ENCODE measurements at places on chromosomes 6 and 20.

DNA sequence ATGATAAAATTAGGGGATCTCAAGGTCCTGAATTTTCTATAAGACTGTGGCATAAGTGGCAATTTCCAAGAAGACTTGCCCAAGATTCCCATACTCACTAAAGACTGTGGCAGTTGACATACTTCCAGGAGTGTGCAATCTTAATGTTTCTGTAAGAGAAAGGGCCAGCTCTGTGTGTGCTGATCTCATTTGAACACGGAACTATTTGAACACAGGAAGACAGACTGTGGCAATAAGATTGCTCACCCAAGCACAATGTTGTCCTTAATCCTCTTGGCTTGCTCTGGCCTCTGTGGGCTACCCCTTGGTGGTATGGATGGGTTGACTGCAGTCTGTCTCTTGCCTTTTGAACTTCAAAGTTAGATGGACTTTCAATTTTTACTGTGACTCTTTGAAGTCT lies 151.4 kb downstream of the PHF3 start:
- no peak for DNase-seq

GRCh38 chr6:12024699-12025434 lies 12.8 kb downstream of the HIVEP1 start:
- DNase-seq: no peak

- DNase-seq: no peak
These were observed 8.0 kb downstream of the LAMA5 start for GRCh38 chr20:62359043-62359490.

DNA sequence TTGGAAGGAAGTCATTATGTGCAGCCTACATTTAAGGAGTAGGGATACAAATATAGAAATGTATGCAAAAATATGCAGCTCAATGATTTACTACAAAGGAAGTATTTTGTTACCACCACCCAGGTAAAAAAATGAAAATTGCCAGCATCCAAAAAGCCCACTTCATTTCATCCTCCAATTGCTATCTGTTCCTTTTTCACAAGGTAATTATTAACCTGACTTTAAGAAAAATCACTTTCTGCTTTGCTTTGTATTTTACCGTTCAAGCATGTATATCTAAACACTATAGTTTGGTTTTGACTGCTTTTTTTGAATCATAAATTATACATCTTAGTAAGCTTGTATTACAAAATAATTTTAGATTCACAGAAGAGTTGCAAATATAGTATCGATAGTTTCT lies 768.5 kb upstream of the GJE1 start:
- no peak for DNase-seq

DNA sequence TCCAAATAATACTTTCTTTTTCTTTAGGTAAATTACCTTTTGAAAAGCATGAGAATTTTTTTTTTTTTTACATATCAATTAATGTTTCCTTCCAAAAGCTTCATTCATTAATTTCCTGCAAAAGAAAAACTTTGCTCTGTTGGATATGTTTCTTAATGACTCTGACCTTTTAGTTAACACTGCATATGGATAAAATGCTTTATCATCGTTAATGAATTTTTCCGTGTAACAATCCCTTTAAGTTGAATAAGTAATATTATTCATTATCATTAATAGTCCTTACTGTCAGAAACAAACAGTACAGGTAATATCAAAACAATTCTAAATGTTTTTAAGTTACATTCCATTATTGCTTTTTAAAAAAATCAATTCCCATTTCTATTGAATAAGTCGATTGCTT lies 345.1 kb downstream of the SAMD5 start:
- DNase-seq: no peak

DNA sequence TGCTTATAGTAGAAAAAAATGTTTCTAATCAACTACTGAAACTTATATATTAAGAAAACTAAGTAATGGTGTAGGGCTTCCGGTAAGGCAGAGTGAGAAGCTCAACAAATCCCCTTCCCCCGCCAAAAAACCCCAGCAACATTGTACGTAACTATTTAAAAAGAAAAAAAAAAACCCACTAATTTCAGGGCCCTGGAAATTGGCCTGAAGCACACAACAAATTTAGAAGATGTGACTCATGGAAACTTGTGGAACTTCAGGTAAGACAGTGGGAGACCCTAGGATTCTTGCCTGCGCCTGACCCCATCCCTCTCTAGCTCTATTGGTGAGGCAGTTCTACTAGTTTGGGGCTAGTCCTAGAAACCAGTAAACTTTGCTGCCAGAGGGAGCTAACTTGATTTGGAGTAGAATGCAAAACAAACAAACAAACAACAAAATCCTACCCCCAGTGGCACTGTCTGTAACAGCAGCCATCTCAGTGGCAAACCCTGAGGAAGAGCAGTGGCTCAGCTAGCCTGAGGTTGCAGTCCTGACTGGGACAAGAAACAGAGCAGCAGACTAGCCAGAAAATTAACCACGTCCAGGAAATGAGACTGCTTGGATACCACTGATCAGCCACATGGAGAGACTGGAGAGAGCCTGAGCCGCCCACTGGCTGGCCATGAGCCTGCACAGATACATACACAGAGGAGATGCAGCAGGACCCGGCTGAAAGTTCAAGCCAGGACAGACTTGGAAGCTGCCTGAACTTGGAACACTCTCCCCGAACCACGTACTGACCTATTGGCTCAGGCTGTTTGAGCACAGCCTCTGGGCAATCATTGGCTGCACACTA lies 135.1 kb downstream of the TBXT start:
- DNase-seq: no peak

GRCh38 chr6:126513198-126513597 lies 173.3 kb downstream of the CENPW start:
- no peak for DNase-seq

GRCh38 chr20:58600756-58601155 lies 50.3 kb upstream of the STX16 start:
- no peak for DNase-seq

DNA sequence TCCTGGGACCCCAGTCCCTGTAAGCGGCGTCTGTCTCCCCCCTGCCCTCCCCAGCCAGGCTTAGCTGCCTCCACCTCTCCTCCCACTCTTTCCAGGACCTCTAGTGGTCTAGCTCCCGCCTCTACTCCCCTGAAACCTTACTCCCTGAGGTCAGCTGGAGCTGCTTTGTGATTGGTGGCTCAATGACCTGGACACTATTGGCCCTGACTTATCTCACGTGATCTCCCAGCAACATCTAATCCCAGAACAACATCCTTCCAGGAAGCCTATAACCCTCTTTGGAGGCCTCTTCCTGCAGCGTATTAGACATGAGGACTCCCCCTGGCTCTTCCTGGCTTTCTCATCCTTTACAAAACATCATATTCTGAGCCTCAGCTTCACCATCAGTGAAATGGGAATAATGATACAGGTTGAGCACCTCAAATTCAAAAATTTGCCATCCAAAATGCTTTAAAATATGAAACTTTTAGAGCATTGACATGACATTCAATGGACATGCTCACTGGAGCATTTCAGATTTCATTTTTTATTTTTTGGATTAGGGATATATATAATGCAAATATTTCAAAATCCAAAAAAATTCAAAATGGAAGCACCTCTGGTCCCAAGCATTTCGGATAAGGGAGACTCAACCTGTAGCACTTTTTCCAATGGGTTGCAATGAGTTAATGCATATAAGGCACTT lies 16.3 kb upstream of the SRC start:
- DNase-seq: no peak

DNA sequence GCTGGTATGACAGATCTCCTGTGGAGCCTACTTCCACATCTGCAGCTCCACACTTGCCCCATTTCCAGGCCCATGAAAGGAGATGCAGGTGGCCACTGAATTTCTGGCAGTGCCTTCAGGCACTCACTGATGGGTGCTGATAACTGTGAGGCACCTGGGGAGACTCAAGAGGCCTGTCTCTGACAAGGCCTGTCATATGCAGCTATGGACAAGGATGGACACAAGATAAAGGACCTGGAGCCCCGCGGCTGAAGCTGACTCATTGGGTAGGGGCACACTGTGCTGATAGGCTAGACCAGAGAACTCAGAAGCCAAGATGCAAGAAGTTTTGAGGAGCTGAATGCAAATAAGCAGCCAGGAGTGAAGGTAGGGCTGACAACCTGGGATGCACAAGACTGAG lies 81.0 kb upstream of the LRFN2 start:
- DNase-seq: no peak

GRCh38 chr20:15882553-15882952 lies 690.7 kb downstream of the KIF16B start:
- DNase-seq: no peak

DNA sequence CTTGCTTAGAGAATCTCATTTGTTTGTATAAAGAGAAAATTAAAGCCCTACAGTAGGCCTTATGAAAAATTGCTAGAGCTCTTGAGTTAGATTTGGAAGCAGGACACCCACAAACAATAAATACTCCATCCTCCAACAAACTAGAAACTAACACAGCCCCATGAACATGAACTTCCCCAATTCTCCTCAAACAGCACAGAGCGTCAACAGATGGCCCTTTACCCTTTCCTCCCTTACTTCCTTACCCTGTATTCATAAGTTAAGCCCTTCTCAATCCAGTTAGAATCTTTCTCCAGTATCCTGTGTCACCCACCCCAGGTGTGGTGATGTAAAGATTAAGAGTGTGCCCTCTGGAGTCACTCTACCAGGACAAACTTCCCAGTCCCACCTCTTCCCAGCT lies 113.7 kb downstream of the UNC5CL start:
- DNase-seq: no peak

- DNase-seq: no peak
These were observed 563.8 kb downstream of the LMBRD1 start for GRCh38 chr6:69232911-69233448.

- no peak for DNase-seq
These were observed 500.3 kb downstream of the DHX35 start for GRCh38 chr20:39462416-39462945.

- DNase-seq: no peak
These were observed 25.7 kb upstream of the KLHL31 start for GRCh38 chr6:53691252-53691651.

GRCh38 chr6:32700391-32701040 lies 34.1 kb upstream of the HLA-DQB1 start:
- DNase-seq: no peak

GRCh38 chr6:87905101-87905641 lies 142.5 kb upstream of the SPACA1 start:
- DNase-seq: no peak
